ENCODE measurements at places on chromosomes 2 and 18.

DNA sequence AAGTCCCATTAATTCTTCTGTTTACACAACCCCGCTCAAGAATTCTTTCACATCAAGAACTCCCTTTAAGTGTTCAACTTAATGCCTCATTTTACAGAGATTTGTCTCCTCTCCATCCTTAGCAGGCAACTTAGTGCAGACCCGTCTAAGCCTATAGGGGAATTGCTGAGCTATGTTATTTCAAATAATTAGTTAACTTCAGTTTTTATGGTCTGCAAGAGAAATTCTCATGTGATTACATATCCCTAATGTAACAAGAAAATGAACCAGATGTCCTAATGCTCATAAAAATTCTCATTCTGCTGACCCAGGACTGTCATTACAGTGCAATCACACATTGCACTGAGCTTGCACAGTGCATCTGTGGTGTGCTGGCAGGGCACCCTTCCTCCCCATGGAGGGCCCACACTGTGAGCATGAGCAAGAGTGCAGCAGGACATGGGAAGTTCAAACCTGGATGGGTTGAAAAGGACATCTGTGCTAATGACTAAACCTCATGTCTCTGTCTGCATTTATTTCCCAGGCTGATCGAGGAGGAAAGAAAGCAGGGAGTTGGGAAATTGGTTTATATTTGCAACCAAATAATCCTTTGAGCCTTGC is 97.1 kb downstream of the COL5A2 start:
- DNase-seq, result no peak

GRCh38 chr2:162025121-162025911 is 48.7 kb downstream of the DPP4 start:
- DNase-seq, result no peak

DNA sequence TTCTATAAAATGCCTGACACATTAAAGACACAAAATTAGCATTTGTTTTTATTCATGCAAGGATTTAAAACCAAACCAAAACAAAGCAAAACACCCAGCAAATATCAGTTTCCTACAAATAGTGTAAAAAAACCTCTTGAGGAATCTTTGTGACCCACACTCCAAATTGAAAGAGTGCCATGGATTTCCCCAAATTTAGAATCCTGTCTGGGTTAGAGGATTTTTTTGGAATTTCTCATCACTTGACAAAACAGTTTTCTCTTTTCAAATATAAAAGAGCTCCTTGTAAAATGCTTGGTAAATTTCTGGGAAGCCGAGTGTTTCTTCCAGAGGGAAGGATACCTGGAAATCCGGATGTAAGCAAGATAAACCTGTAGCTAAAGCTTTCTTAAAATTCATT is 1.7 kb upstream of the FN1 start:
- DNase-seq, result no peak

DNA sequence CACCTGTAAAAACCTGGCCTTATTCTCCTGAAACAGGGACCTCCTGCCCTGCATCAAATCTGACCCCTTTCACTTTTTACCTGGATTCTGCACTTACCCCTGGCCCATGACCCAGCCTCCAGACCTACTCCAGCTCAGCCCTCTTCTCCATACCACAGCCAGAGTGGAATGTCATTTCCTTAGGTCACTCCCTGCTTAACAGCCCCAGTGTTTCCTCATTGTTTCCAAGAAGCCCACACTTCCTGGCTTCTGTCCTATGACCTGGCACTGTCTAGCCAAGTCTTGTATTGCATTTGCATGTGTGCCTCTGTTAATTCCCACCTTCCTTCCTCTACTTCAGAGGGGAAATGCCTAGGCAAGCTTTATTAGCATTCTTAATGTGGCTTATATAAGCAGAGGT is 51.4 kb upstream of the TRIB2 start:
- DNase-seq, result no peak

DNA sequence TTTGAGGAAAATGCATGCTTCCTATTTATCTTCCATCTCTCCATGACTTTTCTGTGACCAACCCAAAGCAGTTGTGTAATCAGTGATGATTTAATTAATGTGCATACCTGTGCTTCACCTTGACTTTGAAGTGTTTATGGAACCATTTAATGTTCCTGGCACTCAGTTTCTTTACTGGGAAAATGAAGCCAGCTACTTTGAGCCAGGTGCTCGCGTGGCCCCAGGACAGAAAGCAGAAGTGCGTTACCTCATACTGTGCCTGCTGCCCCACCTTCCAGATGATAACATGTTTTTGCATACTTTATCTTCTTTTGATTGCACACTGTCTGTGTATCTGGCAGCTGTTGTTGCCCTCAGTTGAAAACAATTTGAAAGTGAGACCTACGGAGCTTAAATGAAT is 61.3 kb downstream of the PMAIP1 start:
- no peak for DNase-seq

DNA sequence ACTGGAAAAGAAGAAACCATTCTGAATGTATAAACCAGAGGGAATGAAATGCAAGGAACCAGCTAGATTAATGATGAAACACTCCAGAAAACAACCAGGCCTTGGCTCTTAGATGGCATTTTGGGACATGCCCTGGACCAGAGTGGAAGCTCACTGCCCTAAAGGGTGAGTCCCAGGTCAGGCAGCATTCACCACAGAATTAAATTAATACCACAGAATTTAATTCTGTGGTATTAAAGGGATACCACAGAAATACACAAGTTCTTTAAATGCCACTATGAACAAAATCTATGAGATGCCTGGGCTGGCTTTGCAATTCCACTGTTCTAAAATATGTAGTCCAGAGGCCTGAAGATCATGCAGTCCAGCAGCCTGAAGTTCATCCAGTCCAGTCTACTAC is 122.3 kb upstream of the KYNU start:
- no peak for DNase-seq

GRCh38 chr2:196286821-196287220 is 115.4 kb upstream of the STK17B start:
- DNase-seq, result no peak

Measured in CD4-positive, alpha-beta T cell treated with Interferon alpha-2 for 1 hour (primary cell).